ENCODE measurements at places on chromosomes 3 and 15.

DNA sequence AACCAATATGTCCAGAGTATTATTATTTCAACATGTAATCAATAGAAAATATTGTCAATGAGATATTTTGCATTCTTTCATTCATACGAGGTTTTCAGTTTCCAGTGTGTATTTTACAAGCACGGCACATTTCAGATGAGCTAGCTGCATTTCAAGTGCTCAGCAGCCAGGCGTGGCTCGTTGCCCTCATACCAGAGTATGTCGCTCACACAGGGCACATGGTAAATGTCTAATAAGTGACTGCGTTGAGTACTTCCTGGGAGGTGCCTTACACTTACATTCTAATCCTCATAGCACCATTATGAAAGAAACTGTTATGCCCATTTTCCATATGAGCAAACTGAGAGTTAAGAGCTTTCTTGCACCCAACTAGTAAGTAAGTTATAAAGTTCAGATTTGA is 47.4 kb downstream of the TMEM266 start:
- DNase-seq = no peak

DNA sequence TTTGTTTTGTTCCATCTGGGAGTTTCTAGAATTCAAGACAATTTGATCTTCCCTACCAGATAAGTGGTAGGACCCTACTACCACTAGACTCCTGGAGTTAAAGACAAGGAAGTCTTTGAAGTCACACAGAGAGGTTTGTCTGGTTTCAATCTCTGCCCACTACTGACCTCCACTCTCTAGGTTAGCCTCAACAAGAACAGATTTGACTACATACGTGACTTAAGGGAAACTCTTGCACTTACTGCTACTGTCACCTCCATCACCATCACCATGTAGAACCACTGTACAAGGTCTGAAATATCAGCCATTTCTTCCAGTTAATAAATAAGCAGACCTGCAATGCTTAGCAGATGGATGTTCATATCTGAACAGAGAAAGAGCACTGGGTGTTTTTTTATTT is 148.3 kb upstream of the ARHGEF26 start:
- DNase-seq = no peak

GRCh38 chr3:101646726-101647125 is 30.2 kb downstream of the ZBTB11 start:
- no peak for DNase-seq

DNA sequence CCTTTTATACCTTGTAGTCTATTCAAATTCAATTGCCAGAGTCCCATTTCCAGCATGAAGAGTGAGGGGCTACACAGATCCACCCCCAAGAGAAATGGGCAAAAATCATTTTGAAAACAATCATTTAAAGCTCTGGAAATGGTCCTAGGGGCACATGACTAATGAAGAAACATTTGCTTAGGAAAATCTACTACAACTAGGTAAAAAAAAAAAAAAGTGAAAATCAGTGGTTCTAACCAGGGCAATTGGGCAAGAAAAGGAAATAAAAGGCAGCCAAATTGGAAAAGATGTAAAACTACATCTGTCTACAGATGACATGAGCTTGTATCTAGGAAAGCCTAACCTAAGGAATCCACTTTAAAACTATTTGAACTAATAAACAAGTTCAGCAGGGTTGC is 9.4 kb downstream of the IMPG2 start:
- DNase-seq = no peak

DNA sequence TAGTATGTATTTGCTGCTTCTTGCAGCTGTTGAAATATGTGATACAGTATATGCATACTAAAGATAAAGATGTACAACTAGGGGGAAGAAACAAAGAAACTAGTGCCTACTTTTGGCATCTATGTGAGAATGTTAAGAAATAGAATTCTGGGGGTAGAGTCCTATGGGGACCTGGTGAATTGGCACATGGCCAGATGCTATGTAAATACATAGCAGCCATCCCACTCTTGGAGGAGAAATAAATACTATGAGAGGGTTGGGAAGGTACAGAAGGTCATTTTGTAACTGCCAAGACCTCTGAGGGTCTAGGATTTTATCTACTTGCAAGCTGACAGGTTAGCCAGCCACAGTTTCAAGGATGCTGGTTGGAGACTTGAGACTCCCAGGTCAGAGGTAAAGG is 298.3 kb upstream of the TBL1XR1 start:
- DNase-seq = no peak

GRCh38 chr3:27325419-27325818 is 43.8 kb downstream of the NEK10 start:
- no peak for DNase-seq

GRCh38 chr3:48662753-48663488 is at the start of gene CELSR3:
TSS of gene CELSR3 (minus strand) at chr3:48662886. CDS start at chr3:48662634, 252 bp downstream.
- peak; percentile 74 for DNase-seq

GRCh38 chr3:194687638-194688199 is 2.0 kb downstream of the FAM43A start:
- DNase-seq = peak; percentile 34

DNA sequence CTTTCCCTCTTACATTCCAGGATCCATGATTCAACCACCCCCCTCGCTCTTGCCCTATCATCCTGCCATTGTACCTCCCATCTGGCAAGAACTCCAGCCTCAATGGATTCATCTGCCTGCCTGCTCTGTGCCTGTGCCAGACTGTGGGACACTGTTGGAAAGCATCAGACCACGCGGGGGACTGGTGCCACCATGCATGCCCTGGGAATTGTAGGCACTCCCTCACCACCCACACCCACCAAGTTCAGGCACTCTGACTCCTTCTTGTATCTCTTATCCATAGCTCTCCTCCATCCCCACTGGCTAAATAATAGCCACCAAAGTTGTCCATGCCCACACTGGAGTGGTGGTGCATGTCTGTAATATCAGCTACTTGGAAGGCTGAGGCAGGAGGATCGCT is 143.8 kb downstream of the TPRA1 start:
- no peak for DNase-seq

- no peak for DNase-seq
These were observed 90.2 kb upstream of the LMOD3 start for GRCh38 chr3:69212411-69213160.

- DNase-seq = no peak
These were observed 30.4 kb upstream of the ZNF639 start for GRCh38 chr3:179292450-179292849.

- DNase-seq = no peak
These were observed 110.6 kb downstream of the LPP start for GRCh38 chr3:188264226-188265207.

Measured in NCI-H510A (cell line).